Eye (tissue), 1 donor: ENCODE measurements at places on chromosomes 7 and 10.

DNA sequence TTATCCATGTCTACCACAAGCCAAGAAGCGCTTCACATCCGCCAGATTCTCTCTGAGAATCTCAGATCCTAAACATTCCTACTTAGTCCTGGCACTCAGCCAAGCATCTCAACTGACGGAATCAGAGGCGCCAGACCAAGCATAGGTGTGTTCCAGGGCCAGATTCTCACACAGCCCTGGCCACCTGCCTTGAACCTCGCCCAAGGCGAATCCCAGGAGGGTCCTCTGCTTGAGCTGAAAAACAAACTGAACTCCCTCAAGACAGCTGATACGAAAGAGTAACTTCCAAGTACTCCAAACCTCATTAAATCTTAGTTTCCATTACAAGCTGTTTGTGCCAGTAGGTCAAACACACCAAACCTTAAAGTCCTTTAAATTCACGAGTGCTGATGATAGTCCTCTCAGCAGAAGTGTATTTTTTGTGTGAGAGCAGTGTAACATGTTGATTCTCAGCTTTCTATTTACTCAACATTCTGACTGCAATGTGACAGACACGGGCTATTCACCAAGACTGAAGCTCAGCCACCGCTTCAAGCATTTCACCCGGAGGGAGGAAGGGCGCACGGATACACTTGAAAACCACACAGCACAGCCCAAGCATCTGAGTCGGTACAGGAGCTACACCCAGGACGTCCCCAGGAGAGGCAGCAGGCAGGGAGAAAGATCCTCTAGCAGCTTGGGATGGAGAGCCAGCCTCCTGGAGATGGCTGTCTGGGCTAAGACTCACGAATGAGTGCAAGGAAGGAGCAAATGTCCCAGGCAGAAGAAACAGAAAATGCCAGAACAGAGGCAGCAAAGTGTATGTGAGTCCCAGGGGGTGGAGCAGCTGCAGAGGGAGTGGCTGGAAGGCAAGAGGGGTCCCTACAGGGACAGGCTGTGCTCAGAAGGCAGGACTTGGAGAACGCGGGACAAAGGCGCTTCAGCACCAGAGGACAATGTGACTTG, 6.0 kb downstream of the PARD3 start:
- peak; percentile 81 for DNase-seq

- no peak for DNase-seq
Measured at GRCh38 chr10:110432814-110433565, 64.7 kb upstream of the DUSP5 start.

- DNase-seq, result no peak
Measured at GRCh38 chr10:70666960-70667798, 5.1 kb upstream of the ADAMTS14 start.

DNA sequence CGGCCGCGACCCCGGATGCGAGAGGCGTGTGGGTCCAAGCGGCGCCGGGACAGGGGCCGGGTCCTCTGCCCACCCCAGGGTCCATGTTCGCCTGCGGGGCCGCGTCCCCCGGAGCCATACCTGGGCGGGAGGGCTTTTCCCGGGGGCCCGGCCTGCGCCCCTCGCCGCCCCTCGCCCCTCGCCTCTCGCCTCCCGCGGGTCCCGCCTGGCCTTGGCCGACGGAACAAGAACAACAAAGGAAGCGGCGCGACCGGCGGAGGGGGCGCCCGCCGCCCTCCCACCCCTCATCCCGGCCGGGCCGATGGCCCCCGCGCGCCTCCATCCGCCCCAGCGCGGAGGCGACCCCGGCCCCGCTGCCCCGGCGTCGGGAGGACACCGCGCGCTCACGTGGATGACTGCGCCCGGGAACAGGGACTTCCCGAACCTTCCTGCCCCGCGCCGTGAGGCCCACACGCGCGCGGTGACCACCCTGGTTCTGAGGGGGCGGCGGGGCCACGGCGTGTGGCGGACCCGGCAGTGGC, 348.2 kb downstream of the DNAJB6 start:
- no peak for DNase-seq

GRCh38 chr7:23889566-23889965, 179.5 kb downstream of the STK31 start:
- DNase-seq, result no peak

GRCh38 chr10:93568105-93568390, 1.6 kb downstream of the FFAR4 start:
- DNase-seq, result no peak

- DNase-seq, result no peak
Measured at GRCh38 chr7:136234040-136234439, 256.9 kb upstream of the MTPN start.

DNA sequence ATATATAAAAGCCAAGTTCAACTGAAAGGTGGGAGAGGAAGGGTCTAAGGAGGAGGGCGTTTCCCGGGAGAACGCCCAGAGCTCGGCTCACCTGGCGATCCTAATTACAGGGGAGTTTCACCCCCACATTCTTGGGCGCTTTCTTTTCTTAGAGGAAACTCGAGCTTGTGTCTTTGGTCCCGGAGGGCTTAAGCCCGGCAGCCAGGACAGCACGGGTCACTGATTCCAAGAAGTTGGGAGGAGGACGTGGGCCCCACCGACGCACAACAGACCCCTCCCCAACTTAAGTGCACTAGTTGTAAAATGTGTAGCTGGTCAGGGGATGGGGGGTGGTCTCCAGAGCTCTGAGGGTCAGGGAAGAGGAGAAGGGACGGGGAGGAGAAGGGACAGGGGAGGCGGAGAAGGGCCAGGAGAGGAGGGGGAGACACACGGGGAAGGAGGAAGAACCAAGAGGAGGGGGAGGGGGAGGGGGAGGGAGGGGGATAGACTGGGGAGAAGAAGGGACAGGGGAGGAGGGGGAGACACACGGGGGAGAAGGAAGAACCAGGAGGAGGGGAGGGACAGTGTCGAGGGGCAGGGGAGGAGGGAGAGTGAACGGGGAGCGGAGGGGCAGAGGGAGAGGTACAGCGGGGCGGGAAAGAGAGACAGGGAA, 874 bp downstream of the BAIAP2L1 start:
- DNase-seq, result peak; percentile 64

DNA sequence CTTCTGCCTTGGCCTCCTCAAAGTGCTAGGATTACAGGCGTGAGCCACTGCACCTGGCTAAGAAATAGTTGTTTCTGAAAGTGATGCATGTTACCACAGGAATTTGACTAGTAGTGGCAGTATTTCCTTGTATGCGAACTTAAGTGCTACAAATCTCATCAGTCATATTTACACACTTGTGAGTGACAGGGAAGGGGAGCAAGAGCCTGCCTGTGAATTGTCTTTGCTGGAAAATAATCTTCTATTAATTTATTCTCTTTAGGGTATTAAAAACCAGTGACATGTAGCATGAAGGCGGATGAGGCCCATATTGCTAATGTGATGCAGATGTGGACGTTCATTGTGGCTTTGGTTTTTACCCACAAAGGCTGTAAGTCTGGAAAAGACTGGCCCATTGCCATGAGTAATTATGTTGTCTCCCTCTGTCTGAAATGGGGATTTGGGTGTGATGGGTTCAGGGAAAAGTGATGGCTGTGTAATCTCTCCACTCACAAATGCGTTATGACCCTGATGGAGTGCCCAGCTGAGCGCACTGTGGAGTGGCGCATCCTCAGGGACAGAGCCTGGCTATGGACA, 97.6 kb downstream of the CCNY start:
- DNase-seq, result peak; percentile 60

DNA sequence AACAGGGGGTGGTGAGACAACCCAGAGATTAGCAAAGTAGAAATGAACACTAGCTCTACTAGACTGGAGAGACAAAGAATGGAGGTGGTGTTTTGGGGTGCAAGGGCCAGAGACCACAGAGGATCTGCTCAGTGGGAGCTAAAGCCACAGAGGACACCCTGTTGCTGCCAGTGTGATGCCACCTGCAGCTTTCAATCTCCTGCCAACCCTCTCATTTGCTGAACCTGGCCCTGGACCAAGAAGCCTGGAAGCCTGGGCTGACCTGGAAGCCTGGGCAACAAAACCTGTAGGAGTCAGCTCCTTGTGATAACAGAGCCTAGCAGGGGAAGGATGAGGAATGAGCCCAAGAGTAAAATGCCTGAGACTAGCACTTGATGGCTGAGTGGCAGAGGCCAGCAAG, 81.1 kb upstream of the ADO start:
- no peak for DNase-seq

GRCh38 chr10:128013626-128014025, 106.7 kb downstream of the PTPRE start:
- no peak for DNase-seq

DNA sequence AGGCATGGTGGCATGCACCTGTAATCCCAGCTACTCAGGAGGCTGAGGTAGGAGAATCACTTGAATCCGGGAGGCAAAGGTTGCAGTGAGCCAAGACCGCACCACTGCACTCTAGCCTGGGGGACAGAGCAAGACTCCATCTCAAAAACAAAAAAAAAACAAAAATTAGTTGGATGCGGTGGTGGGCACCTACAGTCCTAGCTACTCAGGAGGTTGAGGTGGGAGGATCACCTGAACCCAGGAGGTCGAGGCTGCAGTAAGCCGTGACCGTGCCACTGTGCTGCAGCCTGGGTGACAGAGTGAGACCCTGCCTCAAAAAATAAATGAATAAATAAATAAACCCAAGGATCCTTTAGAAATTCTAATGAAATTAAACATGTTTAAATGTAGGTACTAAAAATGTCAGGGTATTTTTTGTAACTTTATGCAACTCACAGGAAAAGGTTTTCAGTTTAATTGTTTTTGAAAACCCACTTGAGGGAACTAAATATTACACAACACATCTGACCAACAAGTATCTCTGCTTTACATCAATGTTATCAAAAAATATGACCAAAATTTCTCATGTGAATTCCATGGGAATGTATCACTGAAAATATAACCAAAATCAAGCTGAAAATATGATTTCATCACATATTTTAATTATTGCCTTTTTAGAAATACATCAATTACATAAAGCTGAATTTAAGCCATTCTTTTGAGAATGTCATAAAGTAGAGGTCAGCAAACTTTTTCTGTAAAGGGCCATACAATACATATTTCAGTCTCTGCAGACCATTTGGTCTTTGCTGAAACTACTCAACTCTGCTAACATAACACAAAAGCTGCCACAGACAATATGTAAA, 23.9 kb downstream of the UPF2 start:
- DNase-seq, result no peak
